RWPE1 (cell line): ENCODE measurements at places on chromosomes 4 and X.

DNA sequence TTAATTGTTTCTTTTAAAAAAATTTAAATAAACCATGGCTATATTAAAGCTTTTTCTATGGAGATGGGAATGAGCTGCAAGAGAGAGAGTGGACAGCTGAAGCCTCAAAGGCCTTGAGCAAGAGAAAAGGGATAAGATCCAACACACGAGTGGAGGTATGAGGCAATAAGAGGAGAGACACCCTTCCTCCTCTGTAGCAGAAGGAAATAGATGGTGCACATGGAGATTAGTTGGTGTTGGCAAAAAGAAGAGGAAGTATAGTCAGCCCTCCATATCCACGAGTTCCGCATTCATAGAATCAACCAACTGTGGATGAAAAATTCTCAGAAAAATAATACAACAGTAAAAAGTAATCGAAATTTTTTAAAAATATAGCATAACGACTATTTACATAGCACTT lies 3.2 kb downstream of the CXorf38 start:
- DNase-seq: no peak

- peak; percentile 38 for DNase-seq
Observed at GRCh38 chr4:153114771-153115321, 89.4 kb upstream of the TRIM2 start.

DNA sequence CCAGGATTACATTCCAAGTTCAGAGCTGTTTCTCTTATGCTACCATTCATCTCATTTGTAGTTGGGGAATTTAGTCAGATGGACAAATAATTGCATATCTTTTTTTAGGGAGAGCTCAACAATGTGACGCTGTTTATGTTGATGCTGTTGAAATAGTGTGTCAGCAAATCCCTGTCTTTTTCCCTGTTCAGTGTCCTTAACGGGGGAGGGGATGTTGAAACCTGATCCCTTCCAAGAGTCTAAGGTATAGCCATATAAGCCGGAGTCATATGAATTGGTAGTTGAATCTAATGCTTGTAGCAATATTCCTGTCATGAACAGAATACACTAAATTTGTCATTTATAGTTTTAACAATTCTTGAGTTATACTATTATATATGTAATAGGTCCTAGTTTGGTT lies 293.5 kb upstream of the FAT1 start:
- DNase-seq: no peak

- DNase-seq: no peak
Observed at GRCh38 chr4:176380352-176381157, 60.8 kb downstream of the SPCS3 start.

DNA sequence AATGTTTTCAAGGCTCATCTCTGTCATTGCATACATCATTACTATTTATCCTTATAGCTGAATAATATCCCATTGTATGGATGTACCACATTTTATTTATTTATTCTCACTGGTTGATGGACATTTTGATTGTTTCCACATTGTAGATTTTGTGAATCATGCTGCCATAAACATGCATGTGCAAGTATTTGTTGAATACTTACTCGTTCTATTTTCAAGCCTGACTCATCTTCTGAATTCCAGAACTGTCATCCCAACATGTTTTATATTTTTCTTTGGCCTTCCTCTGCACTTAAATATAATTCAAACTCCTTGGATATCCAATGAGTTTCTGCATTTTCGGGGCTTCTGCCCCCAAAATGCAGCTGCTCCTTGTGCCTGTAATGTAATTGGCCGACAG lies 77.6 kb downstream of the MXRA5 start:
- DNase-seq: peak; percentile 12

DNA sequence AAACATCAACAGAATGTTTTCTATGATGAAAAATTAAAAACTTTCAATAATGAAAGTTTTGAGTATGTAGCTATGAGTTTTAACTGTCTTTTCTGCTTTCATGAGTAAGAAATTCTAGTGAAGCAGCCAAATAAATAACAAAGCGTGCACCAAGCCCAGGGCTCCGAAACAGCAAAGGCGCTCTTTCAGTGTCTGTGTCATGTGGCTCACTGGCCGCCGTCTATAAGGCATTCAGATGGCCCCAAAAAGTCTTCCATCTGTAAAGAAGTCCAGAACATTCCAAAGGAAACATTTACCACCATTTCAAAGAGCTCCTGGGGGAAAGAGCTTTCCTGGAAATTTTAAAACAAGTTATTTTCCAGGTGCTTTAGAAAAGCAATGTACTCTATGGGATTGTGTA lies 139.9 kb downstream of the AFAP1 start:
- DNase-seq: no peak

- no peak for DNase-seq
Observed at GRCh38 chr4:121308328-121308663, 72.5 kb downstream of the QRFPR start.

DNA sequence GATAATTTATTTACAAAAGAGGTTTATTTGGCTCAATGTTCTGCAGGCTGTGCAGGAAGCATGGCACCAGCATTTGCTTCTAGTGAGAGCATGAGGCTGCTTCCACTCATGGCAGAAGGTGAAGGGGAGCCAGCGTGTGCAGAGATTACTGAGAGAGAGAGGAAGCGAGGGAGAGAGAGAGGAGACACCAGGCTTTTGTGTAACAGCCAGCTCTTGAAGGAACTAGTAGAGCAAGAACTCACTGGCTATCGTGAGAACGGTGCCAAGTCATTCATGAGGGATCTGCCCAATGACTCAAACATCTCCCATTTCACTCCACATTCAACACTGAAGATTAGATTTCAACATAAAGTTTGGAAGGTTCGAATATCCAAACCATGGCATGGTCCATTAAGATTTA lies 12.7 kb downstream of the GUCY1A1 start:
- DNase-seq: no peak

DNA sequence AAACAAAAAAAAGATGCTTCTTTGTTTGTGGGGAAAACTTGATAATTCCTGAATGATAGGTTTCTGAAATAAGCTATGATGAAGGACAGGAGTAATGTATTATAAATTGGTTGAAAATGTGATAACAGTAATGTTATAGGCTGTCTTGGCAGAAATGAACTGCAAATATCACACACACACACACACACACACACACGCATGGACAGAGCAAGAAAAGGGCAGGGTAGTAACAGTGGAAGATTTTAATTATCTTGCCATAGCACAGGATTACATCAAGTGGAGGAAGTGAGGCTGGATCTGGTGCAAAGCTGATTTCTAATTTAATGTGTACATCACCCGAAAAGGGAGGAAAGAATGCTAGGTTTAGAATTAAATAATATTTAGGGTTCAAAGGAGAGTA lies 97.5 kb upstream of the CXXC4 start:
- no peak for DNase-seq

DNA sequence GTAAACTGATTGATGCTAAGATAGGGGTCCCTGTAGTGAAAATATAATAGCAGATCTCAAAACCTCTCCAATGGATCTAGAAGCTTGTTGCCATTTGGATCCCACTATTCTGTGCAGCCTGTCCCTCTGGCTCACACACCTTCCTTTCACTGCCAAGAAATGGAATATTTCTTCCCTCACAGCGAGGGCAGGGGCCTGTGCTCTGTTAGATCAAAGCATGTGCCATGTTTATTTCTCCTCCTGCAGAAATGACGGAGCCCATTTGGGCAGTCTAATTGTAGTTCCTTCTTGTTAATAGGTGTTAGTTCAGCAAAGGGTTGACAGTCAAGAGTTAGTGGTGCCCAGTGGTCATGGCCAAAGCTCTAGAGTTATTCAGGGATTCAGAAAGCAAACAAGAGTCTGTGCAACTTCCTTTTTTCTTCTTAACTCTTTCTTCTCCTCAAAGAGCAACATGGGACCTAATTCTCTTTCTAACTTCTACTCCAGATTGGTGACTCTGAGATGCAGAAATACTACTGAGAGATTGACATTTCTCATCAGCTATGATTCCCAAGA lies 106.8 kb downstream of the STOX2 start:
- DNase-seq: no peak

- DNase-seq: no peak
Observed at GRCh38 chr4:69503558-69503957, 7.9 kb upstream of the UGT2B4 start.

DNA sequence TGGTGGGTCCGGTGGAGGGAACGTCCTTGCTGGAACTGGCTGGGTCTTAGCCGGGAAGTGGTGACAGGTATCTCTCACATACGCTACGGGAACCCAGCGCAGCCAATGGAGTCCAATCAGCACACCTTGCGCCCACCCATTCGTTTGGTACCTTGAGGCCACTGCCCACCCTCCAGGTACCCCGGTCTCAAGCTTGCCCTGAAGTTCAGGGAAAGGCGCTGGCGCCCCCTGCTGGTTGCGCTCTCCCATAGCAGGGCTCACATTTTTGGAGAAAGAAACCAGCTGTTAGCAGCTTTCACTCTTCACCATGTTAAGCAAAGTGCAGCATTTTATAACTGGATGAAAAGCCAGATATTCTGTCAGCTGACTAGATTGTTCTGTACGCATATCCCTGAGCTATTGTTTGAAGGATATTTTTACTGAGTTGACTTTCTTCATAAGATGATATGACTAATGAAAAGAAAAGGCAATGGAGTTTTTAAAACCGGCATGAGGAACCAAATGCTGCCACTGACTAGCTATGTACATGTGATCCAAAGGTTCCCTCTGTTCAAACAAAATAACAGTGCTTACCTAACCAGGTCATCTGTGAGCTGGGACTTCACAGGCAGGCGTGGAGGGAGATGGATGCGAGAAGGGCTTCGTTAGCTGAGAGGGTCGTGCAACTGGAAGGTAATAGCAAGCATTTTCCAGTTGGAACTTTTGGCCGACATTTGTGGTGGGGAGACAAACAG lies 43.7 kb downstream of the OTOP1 start:
- peak; percentile 9 for DNase-seq

GRCh38 chr4:76716658-76717057 lies 181.3 kb downstream of the SOWAHB start:
- no peak for DNase-seq

- DNase-seq: peak; percentile 26
Observed at GRCh38 chr4:33780952-33781791, 2463.1 kb downstream of the ARAP2 start.

GRCh38 chrX:147803948-147804347 lies 107.8 kb upstream of the FMR1 start:
- peak; percentile 4 for DNase-seq

- DNase-seq: no peak
Observed at GRCh38 chrX:135557344-135557743, 36.9 kb downstream of the INTS6L start.

DNA sequence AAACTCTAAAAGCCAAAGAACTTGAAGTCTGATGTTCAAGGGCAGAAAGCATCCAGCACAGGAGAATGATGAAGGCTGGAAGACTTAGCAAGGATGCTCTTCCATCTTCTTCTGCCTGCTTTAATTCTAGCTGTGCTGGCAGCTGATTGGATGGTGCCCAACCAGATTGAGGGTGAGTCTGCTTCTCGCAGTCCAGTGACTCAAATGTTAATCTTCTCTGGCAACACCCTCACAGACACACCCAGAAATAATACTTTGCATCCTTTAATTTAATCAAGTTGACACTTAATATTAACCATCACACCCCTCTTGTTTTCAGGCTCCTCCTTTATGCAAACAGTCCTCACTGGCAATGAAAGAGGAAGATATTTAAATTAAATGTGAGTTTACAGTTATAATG lies 321.7 kb downstream of the TEX13C start:
- no peak for DNase-seq

- no peak for DNase-seq
Observed at GRCh38 chr4:182155806-182156205, 87.4 kb upstream of the TENM3 start.

DNA sequence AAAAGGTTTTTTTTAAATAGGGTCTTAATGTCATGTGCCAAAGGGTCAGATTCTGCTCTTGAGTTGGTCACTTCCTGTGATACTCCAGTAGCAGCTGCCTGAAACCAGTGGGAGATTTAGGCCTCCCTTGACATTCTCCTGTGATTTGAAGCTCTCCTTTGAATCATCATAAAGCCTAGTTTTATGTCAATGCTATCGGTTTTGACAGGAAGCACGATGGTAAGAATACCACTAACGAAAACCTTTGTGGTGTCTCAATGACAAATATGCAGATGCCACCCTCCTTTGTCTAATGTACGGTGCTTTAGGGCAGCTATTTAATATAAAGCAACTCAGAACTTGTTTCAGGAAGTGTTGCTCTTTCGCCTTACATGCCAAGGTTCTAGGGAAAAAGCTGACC lies 44.2 kb downstream of the CCNI start:
- DNase-seq: no peak

- no peak for DNase-seq
Observed at GRCh38 chrX:24201216-24201615, 51.7 kb downstream of the ZFX start.

DNA sequence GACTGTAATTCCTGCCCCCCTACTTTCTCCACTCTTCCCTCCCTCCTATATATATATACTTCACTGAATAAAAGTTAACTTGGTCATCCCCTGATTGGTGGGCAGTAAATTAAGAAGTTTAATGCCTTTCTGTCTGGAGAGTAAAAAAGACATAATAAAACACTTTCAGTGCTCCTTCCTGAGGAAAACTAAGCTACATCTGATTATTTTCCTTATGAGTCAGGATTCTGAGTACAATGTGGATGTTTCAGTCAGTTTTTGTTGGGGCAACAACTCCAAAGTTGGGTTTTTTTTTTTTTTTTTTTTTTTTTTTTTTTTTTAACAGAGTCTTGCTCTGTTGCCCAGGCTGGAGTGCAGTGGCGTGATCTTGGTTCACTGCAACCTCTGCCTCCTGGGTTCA lies 22.0 kb upstream of the SUPT20HL2 start:
- DNase-seq: no peak

GRCh38 chrX:107561468-107562215 lies 66.7 kb upstream of the PRPS1 start:
- DNase-seq: no peak

DNA sequence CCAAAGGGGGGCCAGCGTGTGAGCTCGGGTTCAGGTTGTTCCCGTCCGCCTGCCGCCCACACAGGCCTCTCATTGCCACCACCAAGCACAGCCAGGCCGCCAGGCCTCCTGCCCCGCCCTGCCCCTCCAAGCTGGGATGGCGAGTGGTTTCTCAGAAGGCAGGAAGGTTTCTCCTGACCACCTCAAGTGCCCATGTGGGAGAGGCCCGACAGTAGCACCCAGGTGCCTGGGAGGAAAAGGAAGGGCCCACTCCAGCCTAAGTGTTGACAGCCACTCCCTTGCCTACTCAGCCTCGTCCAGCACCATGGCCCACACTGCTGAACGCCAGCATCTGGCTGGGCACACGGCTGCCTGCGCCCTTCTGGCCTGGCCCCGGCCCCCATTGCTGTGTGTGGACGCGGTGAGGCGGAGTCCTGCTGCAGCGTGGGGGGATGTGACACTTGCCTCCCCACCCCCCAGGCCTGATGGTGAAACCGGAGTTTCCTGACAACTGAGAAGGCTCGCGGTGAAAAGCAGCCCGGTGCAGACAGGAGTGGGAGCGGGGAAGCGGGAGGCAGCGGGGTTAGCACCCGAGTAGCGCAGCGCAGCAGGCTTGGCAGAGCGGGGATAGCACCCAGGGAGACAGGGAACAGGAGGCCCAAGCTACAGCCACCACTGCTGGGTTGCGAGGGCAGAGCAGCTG lies 19.2 kb downstream of the FLNA start:
- no peak for DNase-seq
